ENCODE measurements at places on chromosomes 3 and 15. TPM values are rescaled to one million over a fixed set of nuclear protein-coding genes. Genes with fewer than 3 reads are reported as not detected.

DNA sequence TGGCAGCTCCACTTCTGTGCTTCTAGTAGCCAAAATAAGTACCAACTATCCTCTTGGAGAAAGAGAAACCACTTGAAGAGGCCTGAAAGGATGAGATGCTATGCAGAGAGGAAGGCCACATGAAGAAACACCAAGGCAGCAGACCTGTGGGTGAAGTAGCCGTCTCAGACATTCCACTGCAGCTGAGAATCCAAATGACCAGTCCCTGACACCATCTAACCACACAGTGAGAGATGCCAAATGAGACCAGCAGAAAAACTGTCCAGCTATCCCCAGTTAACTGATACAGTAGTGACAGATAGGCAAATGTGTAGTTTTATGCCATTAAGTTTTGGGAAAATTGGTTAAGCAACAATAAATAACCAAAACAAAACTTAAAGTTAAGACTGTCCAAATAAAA, 47.9 kb upstream of the ZSCAN2 start:
- DNase-seq, result no peak

DNA sequence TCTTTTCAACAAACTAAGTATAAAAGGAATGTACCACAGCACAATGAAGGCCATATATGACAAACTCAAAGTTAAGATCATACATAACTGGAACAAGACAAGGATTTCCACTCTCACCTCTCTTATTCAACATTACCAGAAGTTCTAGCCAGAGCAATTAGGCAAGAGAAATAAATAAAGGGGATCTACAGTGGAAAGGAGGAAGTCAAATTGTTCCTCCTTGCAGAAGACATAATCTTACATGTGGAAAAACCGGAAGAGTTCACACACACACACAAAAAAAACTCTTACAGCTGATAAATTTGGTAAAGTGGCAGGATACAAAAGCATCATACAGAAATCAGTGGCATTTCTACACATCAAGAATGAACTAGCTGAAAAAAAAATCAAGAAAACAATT, 277.9 kb downstream of the MCTP2 start:
- no peak for DNase-seq

Gene SCN11A
- polyA plus RNA-seq, result 0.54 TPM

DNA sequence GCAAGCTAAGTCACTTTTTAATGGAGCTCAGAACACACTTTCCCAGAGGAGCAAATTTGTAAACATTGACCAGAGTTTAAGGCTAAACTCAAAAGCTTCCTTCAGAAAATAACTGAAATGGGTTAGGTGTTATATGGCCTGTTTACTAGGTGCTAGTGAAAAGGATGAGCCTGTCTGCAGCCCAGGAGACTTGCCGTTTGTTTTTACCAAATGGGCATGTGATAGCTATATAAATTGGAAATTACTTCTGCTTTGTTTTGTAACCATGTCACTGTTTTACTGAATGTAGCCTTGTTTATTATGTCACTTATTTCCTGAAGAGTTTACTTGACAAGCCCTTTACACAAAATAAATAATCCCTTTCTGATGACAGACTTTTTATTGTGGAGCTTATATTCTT, 109.4 kb upstream of the THSD4 start:
- DNase-seq, result no peak

Gene ITIH1
- not detected for polyA plus RNA-seq

Gene LRRC31
- 0.17 TPM for polyA plus RNA-seq

Gene TM4SF18
- 33.1 TPM for polyA plus RNA-seq

Gene INSYN1
- 13.9 TPM for polyA plus RNA-seq

DNA sequence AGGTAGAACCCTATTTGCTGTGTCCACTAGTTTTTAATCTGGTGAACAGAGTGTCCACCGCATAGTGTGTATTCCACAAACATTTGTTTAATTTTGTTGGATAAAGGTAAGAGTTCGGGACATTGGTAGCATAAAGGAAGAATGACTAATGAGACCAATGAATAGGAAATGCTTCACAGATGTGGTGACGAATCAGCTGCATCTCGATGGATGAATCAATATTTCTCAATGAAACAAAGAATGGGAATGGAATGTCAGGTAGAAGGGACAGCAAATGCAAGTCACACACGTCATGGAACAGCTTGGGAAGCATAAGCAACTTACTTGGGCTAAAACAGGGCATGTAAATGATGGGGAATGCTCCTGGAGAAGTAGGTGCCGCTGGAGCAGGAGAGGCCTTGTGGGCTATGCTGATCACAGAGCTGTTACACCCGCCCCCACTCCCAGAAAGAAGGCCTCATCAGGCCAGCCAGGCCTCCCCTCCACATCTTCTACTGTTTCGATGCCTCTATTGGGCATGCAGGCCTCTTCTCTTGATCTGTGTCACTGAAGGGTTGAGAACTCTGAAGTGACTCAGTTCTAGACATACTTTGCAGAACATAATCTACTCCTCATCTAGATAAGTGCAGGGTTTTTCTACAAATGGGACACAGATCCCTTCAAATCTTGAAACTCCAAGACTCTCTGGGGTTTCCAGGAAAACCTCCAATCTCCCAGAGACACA, 120.0 kb upstream of the GADL1 start:
- no peak for DNase-seq

GRCh38 chr3:134333522-134334181, 40.6 kb downstream of the AMOTL2 start:
- DNase-seq, result no peak

Gene CYP1A2
- 0.18 TPM for polyA plus RNA-seq

- no peak for DNase-seq
Measured at GRCh38 chr3:152069871-152070270, 196.4 kb downstream of the SUCNR1 start.

Gene NPAP1
- 0.56 TPM for polyA plus RNA-seq

DNA sequence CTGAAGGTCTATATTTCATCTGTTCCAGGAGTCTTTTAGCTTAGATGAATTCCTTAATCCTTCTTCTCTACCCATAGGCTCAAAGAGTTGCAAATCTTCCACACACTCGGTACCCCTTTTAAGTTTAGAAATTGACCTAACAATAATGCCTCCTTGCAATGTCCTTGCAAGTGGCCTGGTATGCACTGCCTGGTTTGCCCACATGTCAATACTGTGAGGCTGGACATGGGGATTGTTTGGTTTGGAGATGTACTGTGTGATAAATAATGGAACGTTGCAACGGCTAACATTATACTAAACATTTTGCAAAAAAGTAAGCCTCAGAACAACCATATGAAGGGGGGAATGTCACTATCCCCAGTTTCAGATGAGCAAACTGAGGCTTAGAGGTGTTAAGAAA, 22.4 kb upstream of the TPM1 start:
- no peak for DNase-seq

Gene CCDC33
- polyA plus RNA-seq, result 3.9 TPM

Gene SGO1
- 9.6 TPM for polyA plus RNA-seq
